ENCODE measurements at places on chromosomes 4 and X.

GRCh38 chrX:23907498-23908218 lies at the start of the genes APOO and CXorf58:
APOO (minus strand) TSS chrX:23907938; CDS start chrX:23907702, 236 bp downstream.
CXorf58 (plus strand) TSS chrX:23908006; CDS start chrX:23910303, 2,297 bp downstream.
- DNase-seq, result peak; percentile 93

GRCh38 chr4:62023633-62024032 lies 823.5 kb downstream of the ADGRL3 start:
- DNase-seq, result no peak

GRCh38 chr4:15893962-15894361 lies 44.6 kb downstream of the FGFBP1 start:
- DNase-seq, result no peak

GRCh38 chr4:11424000-11424399 lies 4.7 kb downstream of the HS3ST1 start:
- DNase-seq, result peak; percentile 35

DNA sequence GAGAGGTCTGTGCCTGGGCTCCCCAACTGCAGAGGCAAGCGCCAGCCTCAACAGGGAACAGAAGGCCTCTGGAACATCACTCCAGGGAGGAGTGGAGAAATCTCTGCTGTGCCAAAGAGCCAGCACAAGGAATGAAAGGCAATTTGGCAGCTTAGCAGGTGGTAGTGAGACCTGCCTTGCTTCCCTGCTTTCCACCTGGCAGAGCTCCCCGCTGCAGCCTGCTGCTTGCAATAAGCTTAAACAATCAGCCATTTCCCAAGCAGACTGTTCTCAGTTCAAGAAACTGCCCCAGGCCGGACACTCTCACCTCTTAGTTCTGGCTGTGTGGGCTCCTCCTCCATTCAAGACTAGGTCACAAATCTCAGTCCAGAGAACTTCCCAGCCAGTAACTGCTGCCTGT lies 370.6 kb downstream of the MAGEB5 start:
- DNase-seq, result no peak

DNA sequence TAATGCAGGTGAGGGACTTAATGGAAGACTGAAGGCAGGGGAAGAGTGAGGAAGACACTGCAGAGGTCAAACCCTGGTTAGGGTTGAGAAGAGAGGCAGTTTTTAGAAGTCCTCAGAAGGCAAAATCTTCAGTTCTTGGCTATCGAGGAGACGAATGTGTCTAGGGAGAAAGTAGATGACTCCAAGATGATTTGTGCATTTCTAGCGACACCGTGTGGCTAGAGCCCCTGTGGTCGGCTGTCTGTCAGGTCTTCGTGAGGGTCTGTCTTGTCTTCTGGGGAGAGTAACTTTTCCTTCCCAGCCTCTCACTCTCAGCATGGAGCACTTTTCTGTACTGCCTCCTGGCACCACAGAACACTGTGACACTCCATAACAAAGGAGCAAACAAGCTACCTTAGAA lies 458.1 kb downstream of the STIM2 start:
- no peak for DNase-seq

DNA sequence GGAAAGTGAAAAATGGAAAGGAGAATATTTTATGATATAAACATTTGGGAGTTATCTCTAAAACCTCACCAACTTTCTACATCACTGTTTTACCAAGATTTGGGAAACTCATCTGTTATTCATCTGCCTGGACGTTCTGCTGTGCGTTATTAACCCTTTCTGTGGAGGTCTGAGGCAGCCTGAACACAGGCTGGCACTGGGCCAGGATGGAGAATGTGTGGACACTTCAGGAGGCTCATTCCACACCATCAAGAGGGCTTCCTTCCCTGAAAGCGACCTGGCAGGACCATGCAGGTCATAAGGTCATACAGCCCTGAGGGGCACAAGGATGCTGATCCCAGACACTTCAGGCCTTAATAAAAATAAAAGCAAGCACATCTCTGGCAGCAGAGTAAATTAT lies 31.2 kb upstream of the TMEM184C start:
- DNase-seq, result no peak

DNA sequence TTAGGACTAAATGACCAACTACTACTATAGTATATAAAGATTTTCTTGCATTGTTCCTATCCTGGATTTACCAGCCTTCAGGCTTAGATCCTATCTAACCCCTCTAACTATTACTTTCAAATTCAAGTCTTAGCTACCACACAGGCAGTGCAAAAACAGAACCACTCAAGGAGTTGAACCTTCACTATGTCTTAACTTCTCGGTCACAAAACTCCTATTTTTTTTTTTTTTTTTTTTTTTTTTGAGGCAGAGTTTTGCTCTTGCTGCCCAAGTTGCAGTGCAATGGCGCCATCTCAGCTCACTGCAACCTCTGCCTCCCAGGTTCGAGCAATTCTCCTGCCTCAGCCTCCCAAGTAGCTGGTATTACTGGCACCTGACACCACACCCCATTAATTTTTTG lies 6.3 kb upstream of the FAM200B start:
- no peak for DNase-seq

- peak; percentile 62 for DNase-seq
Observed at GRCh38 chrX:46978341-46979291, 66.4 kb downstream of the JADE3 start.

DNA sequence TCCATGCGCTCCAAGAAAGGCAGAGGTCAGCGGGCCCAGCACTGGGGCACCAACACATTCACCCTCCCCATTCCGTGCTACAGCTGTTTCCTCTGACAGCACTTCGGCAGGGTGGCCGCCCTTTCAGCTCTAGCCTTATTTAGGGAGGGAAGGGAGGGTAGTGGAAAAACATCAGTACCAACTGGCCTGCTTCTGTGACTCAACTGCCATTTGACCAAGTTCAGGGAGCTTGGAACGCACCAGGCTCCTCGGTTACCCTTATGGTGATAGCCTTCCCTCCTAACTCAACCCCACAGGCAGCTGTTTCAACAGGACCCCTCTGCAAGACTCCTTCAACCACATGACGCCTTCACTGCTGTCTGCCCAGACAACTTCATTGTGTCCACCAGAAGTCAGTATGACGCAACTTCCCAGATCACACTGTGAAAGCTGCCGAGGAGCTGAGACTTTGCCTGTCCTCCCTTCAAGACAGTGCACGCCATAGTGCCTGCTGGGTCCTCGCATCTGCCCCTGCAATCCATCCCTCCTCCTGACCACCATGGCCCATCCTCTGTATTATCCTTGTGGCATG lies 132.2 kb downstream of the AFAP1 start:
- no peak for DNase-seq

DNA sequence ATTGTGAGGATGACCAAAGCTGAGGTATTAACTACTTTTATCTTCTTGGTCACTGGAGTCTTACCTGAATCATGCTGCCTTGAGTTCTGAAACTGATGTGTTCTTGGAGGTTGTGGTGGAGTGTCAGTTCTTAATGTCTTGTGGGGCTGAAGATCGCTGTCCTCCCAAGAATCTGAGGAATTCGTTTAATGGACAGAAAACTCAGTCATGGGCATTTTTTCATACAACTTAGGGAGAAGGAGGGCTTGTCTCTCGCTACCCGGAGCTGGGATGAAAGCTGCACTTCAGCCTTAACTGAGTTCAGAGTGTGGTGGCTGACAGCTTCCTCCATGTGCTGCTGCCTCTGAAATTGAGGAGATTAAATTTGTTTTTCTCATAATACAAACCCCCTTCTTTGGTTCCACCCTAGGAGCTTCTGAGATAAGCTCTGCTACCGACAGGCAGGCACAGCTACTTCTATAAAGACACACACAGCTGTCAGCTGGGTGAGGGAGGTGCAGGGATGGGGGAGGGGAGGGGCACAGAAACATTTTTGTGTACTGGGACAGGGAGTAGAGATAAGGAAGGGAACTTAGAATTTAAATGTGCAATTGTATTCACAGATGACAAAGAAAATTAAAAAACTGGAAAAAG lies 30.8 kb downstream of the RBBP7 start:
- no peak for DNase-seq

GRCh38 chr4:142405021-142405694 lies 440.9 kb downstream of the INPP4B start:
- peak; percentile 74 for DNase-seq

DNA sequence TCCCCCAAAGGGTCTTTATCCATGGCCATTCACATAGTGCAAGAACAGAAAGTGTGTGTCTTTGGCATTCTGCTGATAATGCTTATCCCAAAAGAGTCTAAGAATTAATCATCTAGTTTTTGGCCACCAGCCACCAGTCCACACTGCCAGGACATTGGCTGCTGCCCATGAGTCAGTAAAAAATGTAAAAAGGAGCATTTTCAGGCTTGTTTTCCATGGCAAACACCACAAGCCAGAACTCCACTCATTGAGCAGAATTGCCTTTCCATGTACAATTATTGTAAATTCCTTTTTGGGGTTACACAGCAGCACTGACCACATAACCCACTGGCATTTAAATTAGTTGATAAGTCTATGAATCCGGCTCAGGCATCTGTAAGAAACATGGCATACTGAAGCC lies 89.2 kb upstream of the PRDX4 start:
- no peak for DNase-seq

GRCh38 chr4:155593793-155594192 lies 72.9 kb upstream of the GUCY1A1 start:
- DNase-seq, result no peak

GRCh38 chrX:17495052-17495451 lies 120.1 kb downstream of the NHS start:
- no peak for DNase-seq

DNA sequence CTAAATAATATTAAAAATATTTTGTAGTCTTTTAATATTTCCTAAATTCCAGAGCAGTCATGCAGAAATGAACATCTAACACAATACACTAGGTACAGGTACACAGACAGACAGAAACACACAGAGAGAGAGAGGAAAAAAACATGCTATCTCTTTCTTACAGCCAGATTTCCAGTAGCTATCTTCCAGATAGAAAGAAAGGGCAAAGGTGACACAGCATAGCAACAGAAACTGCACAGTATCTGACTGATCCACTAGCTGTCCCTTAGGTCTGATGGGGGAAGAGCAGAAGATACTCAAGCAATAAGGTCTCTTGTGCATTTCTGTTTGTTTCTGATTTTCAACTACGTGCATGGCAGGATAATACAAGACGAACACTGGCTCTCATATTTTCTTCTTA lies 7.8 kb downstream of the FBXW7 start:
- no peak for DNase-seq

DNA sequence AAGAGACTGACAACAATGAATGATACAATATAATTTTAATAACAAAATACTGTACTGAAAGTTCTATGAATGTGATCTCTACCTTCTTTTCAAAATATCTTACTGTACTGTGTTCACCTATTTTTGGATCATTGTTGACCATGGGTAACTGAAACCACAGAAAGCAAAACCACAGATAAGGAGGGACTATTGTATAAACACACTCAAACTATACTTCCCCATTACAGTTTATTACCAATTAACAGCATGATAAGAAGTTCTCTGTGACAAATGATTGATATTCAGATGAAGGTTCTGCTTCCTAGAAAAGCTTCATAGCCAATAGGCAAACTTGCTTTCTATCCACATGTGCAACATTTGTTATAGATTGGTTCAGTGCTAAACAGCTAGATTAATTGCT lies 50.1 kb downstream of the GABRG1 start:
- DNase-seq, result no peak

DNA sequence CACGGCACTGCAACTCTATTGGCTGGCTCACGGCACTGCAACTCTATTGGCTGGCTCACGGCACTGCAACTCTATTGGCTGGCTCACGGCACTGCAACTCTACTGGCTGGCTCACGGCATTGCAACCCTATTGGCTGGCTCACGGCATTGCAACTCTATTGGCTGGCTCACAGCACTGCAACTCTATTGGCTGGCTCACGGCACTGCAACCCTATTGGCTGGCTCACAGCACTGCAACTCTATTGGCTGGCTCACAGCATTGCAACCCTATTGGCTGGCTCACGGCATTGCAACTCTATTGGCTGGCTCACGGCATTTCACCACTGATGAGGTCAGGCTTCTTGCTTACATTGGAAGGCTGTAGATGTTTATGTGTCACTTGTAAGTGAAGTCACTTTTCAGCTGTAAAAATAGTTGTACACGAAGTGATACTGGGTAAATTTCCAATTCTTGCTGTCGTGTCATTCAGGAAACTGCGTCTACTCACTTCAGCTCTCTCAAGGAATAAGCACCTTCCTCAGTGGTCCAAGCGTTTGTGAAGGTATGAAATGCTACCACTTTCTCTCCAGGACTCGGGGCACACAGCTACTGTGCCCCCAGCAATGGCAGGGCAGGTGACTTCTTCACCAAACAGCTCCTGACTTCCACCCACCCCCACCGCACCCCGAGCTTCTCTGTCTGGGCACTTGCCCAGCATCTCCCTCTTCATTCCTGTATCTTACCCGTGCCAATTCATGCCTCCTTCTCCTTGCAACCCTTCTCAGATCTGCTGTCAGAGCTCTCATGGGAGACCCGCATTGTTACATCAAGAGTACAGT lies 141.3 kb downstream of the AFAP1 start:
- DNase-seq, result no peak

- no peak for DNase-seq
Observed at GRCh38 chrX:45840411-45840950, 639.8 kb upstream of the DIPK2B start.

- DNase-seq, result no peak
Observed at GRCh38 chr4:122562449-122562848, 58.4 kb downstream of the IL21 start.

- DNase-seq, result no peak
Observed at GRCh38 chr4:72900952-72901351, 168.6 kb downstream of the COX18 start.

GRCh38 chrX:152445926-152446325 lies 5.2 kb downstream of the GABRA3 start:
- DNase-seq, result no peak

DNA sequence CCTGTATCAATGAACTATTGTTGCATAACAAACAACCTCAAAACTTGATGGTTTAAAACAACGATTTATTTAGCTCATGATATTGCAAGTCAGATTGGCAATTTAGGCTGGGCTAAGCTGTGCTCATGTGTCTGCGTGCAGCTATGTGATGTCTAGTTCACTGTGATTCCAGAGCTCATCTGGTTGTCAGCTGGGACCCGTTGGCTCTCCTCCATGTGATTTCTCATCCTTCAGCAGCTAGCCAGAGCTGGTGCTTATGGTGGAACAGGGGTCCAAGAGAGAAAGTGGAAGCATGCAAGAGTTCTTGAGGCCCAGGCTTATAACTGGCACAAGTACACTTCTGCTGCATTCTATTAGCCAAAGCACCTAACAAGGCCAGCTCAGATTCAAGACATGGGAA lies 28.8 kb upstream of the TRPC3 start:
- DNase-seq, result no peak

- DNase-seq, result no peak
Observed at GRCh38 chr4:74926007-74926406, 6.9 kb upstream of the PARM1 start.

DNA sequence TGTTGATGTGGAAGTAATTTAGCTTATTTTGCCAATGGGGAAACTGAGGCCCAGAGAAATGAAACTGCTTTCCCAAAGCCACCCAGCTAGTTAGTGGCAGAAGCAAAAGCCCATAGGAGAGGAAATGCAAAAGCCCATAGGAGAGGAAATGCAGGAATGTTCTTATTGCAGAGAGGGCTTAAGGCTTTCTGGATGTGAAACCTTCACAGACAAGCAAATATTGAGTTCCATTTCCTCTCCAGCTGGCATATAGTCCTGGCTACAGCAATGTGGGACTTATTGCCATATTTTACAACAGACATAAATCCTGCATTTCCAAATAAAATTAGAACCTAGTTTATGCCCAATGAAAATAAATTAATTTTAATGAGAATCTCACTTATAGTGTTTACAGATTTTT lies 69.7 kb downstream of the TMEM154 start:
- no peak for DNase-seq

Measured in CD4-positive, alpha-beta T cell treated with Interleukin-21 for 1 hour (primary cell).